ENCODE measurements at places on chromosomes 1 and 21.

DNA sequence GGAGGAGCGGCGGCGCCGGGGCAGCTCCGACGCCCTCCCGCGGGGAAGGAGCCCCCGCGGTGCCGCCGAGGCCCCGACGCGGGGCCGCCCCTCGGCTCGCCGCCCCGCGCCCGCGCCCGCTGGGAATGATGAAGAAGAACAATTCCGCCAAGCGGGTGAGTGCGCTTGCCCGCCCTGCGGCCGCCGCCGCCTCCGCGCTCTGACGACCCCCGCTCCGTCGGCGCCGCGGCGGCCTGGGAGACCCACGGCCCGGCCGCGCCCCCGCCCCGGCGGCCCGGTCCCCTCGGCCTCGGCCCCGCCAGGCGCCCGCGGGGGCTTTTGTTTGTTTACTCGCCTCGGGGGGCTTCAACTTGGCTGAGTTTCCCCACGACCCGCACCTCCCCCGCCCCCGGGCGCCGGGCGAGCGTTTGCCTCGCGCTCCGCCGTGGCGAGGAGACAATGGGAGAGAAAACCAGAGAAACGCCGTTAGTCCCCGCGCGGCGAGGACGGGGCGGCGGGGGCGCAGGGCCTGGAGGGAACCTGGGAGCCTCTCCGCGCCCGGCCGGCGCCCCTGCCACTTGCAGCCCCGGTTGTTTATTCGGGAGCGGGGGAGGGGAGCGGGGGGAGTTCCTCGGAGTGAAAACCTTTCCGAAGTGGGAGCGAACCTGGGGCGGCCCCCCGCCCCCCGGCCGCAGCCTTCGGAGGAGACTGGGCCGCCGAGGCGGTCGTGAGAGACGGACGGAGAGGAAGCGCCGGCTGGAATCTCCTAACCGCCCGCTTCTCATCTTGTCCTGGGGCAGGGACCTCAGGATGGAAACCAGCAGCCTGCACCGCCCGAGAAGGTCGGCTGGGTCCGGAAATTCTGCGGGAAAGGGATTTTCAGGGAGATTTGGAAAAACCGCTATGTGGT is 661 bp downstream of the PLEKHO1 start:
- DNase-seq = peak; percentile 35

- no peak for DNase-seq
Measured at GRCh38 chr1:233166896-233167295, 128.6 kb downstream of the PCNX2 start.

GRCh38 chr21:44686843-44687561 is 5.0 kb upstream of the KRTAP12-1 start:
- no peak for DNase-seq

DNA sequence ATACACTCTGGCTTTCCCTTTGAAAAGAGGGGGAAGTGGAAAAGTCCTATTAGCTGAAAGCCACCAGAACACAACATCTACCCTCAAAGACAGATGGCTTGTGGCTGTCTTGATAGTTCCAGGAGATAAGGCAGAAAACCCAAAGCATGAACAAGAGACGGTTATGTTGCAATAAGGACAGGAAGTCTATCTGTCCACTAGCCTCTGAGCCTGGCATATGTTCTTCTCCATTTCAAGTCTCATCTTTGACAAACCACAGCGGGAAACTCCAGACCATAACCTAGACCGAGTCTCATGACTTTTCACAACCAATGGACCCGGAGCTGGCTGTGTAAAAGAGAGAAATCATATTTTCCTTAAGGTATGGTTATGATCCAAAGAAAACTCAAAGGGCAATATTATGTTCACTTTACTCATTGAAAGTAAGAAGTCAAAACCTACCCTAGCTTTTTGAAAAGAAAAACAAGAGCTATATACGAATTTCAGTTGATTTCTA is 33.8 kb downstream of the DUSP10 start:
- DNase-seq = no peak

- no peak for DNase-seq
Measured at GRCh38 chr1:164337394-164337793, 221.6 kb upstream of the PBX1 start.

DNA sequence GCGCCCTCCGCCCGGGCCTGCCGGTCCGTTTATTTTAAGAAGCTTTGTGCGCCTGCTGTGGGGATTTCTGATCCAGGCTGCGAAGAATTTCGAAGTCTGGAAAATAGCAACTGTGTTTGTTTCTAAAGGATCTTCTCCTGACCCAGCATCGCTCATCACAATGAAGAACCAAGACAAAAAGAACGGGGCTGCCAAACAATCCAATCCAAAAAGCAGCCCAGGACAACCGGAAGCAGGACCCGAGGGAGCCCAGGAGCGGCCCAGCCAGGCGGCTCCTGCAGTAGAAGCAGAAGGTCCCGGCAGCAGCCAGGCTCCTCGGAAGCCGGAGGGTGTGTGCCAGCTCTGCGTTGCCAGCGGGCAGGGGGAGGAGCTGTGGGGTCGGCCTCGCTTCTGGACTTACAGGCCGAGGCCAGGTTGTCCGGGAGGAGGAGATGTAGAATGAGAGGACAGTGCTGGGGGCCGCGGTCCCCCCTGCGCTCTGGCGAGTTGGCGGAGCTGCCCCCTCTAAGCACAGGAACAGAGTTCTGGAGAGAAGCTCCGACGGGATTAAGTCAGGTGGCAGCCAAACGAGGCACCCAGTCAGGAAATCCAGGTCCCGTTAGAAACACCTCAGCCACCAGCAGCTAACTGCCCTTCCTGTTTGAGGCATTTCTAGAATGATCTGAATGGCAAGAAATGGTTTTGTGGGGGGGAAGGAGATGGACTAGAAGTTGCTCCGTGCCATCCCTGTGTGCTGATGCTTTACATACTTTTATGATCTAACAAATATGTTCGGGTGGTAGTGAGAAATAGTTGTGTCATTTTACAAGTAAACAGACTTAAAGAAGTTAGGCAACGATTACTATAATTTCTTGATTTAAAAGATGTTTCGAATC is 948 bp downstream of the TXLNA start:
- DNase-seq = peak; percentile 64

- DNase-seq = no peak
Measured at GRCh38 chr1:162985816-162986435, 83.2 kb upstream of the RGS4 start.

DNA sequence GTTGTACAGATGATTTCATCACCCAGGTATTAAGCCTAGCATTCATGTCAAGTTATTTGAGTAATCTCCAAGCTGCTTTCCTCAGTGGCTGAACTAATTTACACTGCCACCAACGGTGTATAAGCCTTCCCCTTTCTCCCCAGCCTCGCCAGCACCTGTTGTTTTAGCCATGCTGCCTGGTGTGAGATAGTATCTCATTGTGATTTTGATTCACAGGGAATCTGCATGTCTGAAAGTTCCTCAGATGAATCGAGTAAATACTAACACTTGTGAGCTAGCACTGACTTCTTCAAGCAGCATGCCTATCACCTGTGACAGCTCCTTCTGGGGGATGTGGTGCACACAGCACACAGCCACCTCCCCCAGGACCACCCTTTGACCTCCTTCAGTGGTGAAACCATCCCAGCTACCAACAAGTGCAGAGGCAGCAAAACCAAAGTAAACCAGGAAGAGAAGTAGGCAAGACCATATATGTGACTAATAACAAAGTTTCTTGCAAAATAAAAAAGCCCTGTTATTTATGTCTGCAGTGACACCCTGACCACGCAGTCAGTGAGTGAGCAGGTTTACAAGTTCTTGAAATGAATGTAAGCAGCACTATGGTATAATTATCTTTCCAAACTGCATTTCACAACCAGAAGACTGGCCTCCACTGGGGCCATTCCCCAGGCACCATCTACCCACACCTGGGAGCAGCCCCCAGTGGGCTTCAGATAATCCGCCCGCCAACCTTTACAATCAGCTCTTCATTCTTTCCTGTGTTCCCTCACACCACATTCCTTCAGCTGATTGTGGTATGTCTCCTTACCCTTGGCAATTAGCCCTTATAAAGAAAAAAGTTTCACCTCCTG is 173.8 kb downstream of the ETS2 start:
- no peak for DNase-seq

DNA sequence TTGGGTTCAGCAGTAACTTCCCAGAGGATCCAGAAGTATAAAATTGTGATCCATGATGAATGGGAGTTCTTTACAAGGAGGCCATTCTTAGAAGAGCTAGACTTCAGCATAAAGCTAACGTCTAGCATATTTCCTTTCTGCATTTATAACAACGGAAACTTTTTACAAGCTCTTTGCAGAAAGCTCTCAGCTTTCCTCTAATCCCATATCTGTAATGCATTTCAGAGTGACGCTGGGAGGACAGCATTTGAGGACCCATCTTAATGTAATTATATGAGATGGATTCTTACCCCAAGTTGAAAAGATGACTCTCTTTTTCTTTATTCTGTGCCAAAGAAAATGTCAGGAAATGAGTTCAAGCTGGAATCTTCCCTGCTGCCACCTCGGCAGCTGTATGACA is 132.0 kb upstream of the CACHD1 start:
- DNase-seq = no peak

GRCh38 chr1:214352838-214353237 is 71.9 kb downstream of the SMYD2 start:
- no peak for DNase-seq

- DNase-seq = peak; percentile 17
Measured at GRCh38 chr1:20660847-20661206, 342 bp downstream of the DDOST start.

DNA sequence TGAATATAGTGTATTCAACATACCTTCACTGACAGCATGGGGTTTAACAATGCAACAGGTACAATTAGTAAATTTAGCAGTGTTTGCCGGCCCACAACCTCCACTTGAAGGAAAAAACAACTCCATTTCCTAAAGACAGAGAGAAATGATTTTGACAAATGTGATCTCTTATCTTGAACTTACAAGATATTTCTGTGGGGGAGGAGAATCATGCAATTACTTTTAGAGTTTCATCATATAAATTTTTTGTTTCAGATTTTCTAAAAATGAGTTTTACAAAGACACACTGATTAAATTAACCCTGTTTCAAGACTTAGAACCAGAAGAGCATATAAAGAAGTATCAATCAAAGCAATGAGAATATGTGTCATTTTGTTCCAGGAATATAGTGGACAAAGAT is 80.3 kb downstream of the NME7 start:
- no peak for DNase-seq

GRCh38 chr1:94953746-94954145 is 26.8 kb upstream of the CNN3 start:
- DNase-seq = no peak

DNA sequence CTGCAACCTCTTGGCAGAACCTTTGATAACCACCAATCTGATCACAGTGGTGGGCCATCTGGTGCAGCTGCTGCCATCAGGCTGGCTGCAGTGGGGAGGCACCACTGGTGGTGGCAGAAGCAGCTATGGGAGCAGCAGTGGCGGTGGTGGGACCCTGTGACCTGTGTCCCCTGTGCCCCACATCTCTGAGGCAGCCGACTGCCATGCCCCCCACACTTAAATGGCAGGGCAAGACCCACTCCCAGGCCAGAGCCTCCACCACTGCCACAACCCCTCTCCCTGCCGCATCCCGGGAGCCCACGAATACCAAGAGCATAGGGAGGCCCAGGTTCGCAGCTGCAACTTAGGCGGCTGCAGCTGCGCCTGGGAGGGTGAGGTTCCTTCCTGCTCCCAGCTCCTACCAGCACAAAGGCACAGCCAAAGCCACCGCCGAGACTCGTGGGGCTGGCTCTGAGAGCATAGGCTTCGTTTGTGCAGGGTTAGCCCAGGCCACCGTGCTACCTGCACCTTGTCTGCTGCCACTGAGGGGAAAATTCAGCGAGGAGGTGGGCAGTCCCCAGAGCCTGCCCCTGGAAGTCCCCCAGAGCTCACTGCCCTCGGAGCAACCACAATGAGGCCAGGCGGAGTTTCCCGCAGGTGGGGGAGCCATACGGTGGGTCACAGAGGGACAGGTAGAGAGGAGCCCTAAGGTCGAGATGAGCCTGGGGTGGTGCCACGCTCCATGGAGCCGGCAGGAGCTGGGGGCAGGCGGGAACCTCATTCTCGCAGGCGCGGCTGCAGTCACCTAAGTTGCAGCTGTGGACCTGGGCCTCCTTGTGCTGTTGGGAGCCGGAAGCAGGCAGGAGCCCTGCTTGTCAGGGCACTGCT is 518.7 kb downstream of the RWDD3 start:
- no peak for DNase-seq

DNA sequence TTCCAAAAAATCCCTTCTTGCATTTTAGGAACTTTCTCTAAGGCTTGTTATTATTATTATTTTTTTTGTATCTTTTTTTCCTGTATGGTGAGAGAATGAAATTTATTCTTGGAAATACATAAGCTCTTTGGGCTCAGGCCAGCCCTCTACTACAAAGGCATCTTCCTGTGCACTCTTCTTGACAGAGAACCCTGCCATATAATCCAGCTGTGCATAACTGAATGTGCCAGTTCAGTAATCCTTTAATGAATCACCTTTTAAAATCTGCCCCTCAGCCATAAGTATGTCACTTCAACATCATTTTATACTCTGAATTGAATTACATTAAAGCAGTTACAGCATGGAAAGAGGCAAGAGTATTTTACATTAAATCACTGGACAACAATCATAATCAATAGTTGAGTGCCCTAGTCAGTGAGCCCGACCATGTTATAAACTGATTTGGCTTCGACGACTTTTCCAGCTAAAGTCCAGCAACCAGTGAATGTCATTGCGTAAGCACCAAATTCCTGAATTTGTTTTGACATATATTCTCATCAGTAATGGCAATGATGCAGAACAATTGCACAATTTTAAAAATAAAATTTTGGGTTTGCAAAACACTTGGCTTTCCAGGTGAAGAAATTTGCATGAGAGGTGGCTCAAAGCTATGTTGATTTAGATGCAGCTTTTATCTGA is 59.2 kb upstream of the KCNK2 start:
- no peak for DNase-seq

- DNase-seq = no peak
Measured at GRCh38 chr1:58006421-58007046, 540.0 kb downstream of the OMA1 start.

DNA sequence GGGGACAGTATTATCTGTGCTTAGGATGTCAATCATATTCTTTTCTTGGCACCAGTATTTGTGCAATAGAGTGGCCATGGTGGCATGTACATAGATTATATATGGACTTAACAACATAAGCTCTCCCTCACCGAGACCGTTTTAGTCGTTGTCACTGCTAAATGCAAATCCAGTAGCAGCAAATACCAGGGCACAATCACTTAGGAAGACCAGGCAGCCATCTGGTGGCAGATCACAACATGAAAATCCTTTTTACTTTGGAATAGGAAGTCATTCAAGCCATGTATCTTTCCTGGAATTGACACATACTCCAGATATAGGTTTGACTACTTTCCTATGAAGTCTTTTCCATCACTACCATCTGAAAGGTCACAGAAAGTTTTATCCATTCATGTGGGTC is 53.2 kb upstream of the C1orf87 start:
- DNase-seq = peak; percentile 5

DNA sequence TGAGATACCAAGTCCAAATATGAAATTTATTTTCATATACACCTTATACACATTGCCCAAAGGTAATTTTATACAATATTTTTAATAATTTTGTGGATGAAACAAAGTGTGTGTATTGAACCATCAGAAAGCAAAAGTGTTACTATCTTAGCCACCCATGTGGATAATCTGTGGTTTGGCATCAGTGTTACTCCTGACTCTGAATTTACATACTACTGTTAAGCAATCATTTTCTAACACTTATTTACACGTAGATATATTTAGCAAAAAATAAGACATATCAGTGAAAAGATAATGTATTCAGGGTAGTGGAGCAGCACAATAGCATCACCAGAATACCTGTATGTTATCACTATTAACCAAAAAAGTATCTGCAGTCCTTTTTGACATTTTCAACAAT is 23.8 kb downstream of the DENND2D start:
- DNase-seq = no peak

GRCh38 chr1:224882264-224882663 is 47.2 kb upstream of the DNAH14 start:
- DNase-seq = no peak
